ENCODE measurements at places on chromosomes 4 and X.

- DNase-seq: no peak
Observed at GRCh38 chr4:178462710-178463109, 1020.5 kb upstream of the AGA start.

GRCh38 chrX:37603938-37604409, 32.5 kb downstream of the LANCL3 start:
- DNase-seq: no peak

GRCh38 chr4:119304431-119304830, 17.5 kb downstream of the FABP2 start:
- no peak for DNase-seq

DNA sequence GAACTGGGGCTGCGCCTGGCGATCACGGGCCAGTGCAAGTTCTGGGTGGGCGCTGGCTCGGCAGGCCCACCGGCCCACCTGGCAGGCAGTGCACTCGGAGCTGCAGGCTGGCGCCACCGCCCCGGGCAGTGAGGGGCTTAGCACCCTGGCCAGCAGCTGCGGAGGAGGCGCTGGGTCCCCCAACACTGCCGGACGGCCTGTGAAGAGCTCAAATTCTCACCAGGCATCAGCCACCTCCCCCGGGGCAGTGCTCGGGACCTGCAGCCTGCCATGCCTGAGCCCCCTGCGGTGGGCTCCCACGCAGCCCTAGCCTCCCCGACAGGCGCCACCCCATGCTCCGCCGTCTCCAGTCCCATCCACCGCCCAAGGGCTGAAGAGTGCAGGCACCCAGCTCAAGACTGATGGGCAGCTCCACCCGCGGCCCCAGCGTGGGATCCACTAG, 7.1 kb upstream of the ZNF330 start:
- no peak for DNase-seq

DNA sequence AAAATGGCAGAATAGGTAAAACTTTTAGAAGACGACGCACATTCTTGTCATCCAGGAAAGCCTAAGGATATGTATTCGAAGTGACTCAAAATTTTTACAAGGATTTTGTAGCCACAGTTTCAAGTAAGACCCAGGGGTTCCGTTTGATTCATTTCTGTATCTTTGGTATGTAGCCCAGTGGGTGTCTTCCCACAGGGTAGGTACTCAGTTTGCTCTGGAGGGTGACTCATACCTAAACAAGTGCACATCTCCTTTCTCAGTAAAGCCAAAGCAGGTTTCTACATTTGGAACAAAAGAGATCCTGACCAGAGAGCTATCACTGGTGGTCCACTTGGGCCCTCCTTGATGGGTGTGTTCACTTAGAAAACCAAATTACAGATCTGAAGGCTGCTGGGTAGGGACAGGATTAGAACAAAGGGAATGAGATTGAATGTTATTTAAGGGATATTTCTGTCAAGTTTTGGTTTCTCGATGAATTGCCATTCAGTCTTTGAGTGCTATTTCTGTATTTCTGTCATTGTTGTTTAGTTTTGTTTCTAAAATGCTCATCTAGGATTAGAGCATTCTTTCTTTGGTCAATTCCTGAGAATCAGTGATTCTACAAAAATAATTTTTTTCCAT, 56.1 kb downstream of the PLS3 start:
- peak; percentile 82 for DNase-seq

- no peak for DNase-seq
Observed at GRCh38 chr4:184506527-184507121, 32.3 kb upstream of the IRF2 start.

- DNase-seq: no peak
Observed at GRCh38 chrX:37779857-37780256, at the start of gene CYBB. Gene CYBB (plus strand): TSS chrX:37780059. CDS start chrX:37780078, 19 bp downstream.

DNA sequence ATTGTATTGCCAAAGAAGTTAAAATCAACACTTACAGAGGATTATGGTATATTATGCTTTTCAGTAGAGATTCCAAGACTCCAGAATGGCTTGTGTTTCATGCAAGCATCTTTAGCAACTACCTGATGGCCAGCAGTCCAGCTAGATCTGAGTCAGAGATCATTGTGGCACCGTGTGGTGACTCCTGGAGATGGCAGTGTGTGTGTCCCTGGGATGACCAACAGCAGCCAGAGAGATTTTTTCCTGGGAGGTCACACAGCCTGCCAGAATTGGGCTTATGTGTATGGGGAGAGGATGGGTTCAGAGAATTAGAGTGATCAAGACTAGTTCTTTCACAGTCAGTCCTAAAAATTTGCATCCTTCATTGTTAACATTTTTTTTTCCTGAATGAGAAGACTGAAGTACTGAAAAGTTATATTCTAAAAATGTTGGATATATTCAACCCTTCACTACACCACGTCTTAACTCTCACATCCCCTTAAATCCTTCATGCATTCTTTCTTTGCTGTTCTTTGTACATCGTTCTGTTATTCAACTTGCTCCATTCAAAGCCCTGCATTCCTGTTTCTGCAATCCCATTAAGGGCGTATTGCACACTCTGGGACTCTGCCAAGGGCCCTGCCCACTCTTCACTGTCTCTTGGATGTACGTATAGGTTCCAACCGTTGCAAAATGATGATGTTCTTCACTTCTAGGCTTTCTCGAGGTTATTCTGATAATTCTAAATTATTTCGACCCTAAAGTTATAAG, 12.4 kb downstream of the TENM3 start:
- DNase-seq: no peak

- no peak for DNase-seq
Observed at GRCh38 chr4:182589100-182589499, 328.1 kb downstream of the DCTD start.

GRCh38 chr4:150567070-150567469, 14.9 kb upstream of the MAB21L2 start:
- no peak for DNase-seq

Measured in fibroblast of skin of right quadriceps (primary cell).